Activated CD8-positive, alpha-beta memory T cell treated with anti-CD3 and anti-CD28 coated beads, Interleukin-2, amount 10 ng/mL, durations not matched to agents 7 days and 5 days (primary cell): ENCODE measurements at places on chromosomes 7 and 10. TPM values are rescaled to one million over a fixed set of nuclear protein-coding genes. Genes with fewer than 3 reads are reported as not detected.
A peak's percentile ranks its signal among the peaks of the same experiment; 100 is the strongest.

The RBM17 gene
- total RNA-seq: 267 TPM

- DNase-seq: no peak
- no peaks in the 10 kb centered on the region for H3K36me3 ChIP-seq
- H3K27me3 ChIP-seq: no peaks in the 10 kb centered on the region
- H3K4me1 ChIP-seq: no peaks in the 10 kb centered on the region
- H3K4me3 ChIP-seq: no peak overlapping the region
Observed at GRCh38 chr10:1573334-1573969, 163.9 kb downstream of the ADARB2 start.

DNA sequence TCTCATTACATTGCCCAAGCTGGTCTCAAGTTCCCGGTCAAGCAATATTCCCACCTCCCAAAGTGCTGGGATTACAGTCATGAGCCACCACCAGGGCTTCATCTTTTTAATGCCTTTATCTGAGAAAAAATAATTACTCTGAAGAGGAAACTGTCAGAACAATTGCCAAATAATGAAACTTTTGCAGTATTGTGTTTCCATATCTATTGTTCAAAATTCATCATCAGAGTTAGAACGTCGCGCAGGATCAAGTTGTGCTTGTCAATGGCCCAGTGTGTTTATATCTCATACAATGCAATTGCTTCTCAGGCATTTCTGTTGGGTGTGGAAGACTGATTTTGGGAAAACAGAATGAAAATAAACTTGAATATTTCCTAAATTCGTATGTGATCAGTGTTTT, 143.1 kb downstream of the ARID5B start:
- no peak for DNase-seq
- no peaks in the 10 kb centered on the region for H3K27me3 ChIP-seq
- H3K4me3 ChIP-seq: no peak overlapping the region
- peaks cover 34% of the 10 kb centered on the region for H3K36me3 ChIP-seq
- H3K4me1 ChIP-seq: peaks cover 88% of the 10 kb centered on the region

GRCh38 chr10:73408978-73409521, 4.8 kb downstream of the ANXA7 start:
- H3K27ac ChIP-seq: no peak overlapping the region
- H3K36me3 ChIP-seq: peaks cover 27% of the 10 kb centered on the region
- H3K4me3 ChIP-seq: no peak overlapping the region
- peaks cover 43% of the 10 kb centered on the region for H3K4me1 ChIP-seq
- H3K27me3 ChIP-seq: no peaks in the 10 kb centered on the region

DNA sequence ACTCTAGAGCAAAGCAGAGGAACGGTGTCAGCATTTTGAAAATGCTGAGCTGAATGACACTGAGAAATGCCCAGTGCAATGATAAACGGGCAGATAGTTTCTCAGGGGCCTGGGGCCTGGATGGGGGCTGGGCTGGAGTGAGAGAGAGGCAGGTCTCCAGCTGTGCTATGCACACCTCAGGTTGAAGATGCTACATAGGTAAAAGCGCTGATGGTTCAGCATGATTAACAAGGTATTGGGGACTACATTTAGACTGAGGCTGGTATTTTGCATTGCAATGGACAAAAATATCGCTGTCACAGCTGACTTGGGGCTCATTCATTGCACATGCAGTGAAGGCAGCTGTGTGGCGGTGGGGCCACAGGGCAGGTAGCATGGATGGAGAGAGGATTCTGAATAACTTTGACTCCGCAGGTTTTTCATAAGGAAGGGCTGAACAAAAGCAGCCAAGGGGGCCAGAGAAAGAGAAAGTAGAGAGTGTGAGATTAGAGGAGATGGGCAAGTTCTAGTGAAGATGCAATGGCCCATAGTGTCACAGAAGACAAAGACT, 290.8 kb upstream of the ZNF32 start:
- DNase-seq: peak; percentile 8
- H3K27ac ChIP-seq: no peak overlapping the region
- no peaks in the 10 kb centered on the region for H3K36me3 ChIP-seq

The NCF1 gene
- 0.30 TPM for total RNA-seq

The GALNT11 gene
- total RNA-seq: 22.5 TPM

DNA sequence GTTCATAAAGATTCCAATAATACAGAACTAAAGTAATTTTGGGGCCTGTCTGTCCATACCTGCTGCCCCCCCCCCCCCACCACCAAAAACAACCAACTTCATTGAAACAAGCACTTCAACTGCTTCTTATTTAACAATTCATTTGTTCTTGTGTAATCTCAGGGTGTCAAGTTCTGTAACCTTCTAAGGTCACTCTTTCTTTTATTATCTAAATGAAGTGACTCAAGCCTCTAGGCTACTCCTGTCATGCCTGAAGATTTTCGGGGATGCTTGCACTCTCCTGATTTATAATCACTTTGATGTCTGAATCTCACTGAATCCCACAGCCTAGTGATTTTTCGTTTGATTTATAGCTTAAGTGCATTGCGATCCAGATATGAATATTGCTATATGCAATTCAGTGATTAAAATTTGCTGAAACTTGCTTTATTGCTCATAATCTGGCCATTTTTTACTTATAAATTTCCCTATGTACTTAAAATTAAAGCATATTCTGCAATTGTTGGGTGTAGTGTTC, 27.2 kb downstream of the GARIN1A start:
- H3K27me3 ChIP-seq: peaks cover 65% of the 10 kb centered on the region
- no peak overlapping the region for H3K4me3 ChIP-seq
- DNase-seq: no peak
- H3K36me3 ChIP-seq: no peaks in the 10 kb centered on the region
- no peak overlapping the region for H3K27ac ChIP-seq

The ZNF680 gene
- total RNA-seq: 11.9 TPM

The TAS2R3 gene
- 0.75 TPM for total RNA-seq

The CPED1 gene
- not detected for total RNA-seq

GRCh38 chr7:132819648-132820047, 243.4 kb upstream of the PLXNA4 start:
- peaks cover 1% of the 10 kb centered on the region for H3K4me1 ChIP-seq
- no peak for DNase-seq
- no peak overlapping the region for H3K27ac ChIP-seq
- H3K4me3 ChIP-seq: no peak overlapping the region
- H3K27me3 ChIP-seq: no peaks in the 10 kb centered on the region

The SSC4D gene
- total RNA-seq: 0.23 TPM

- H3K27ac ChIP-seq: peak overlapping the region; percentile 91
- peaks cover 20% of the 10 kb centered on the region for H3K36me3 ChIP-seq
- peak overlapping the region; percentile 2 for H3K4me3 ChIP-seq
Observed at GRCh38 chr7:24923172-24923865, 56.7 kb downstream of the OSBPL3 start.

DNA sequence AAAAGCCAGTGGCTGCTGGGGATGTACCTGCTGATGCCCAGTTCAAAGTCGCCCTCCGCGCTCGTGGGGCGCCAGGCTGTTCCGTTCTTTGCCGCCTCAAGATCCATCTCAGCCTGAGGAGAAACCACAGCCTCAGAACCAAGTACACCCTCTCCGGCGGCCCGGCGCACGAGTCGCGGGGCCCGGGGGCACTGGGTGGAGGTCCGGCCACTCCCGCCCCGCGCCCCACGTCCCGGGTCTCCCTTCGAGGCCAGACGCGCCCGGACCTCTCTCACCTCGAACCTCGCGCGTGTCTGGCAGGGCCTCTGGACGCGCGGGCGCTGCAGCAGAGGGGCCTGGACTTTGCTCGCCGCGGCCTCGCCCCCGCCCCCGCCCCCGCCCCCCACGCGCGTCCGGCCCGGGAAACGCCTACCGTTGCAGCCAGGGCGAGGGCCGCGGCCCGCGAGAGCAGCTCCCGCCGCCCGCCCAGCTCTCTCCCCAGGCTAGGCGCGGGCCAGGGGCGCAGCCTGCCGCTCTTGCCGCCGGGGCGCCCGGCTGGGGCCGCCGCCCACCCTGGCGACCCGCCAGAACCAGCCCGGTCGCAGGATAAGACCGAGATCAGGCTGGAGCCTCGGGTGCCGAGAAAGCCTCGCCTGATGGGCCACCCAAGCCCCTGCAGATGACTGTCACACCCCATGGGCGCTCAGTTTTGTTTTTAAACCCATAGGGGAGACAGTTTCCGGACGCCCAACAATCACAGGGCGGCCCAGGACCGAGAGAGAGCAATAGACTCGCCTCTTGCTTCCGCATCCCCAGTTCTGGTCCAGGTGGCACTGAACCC, at the start of gene ABCB4:
ABCB4 (minus strand) TSS at position 322 of the 820 bp plus-strand sequence; CDS start at position 107, 215 bp downstream.
- no peak within 1 kb of the TSS for H3K4me3 ChIP-seq
- H3K27ac ChIP-seq: no peak within 1 kb of the TSS
- H3K27me3 ChIP-seq: peaks cover 44% of the 10 kb centered on the region
- DNase-seq: no peak
- H3K36me3 ChIP-seq: no peaks in the 10 kb centered on the region

DNA sequence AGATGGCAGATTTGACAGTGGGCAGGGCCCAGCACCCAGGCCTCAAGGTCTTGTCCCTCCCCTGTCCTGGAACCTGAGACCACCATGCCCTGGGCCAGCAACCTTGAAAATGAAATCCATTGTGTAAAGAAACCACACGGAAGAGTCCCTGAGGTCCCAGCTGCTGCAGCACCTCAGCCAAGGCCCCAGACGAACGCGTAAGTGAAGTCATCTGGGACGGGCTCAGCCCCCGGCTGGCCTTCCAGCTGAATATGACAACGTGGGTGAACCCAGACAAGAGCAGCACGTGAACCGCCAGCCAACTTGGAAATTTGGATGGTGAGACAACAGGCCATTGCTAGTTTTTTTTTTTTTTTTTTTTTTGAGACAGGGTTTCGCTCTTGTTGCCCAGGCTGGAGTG, 70.3 kb downstream of the CYTH3 start:
- no peak overlapping the region for H3K27ac ChIP-seq
- H3K4me1 ChIP-seq: no peaks in the 10 kb centered on the region

DNA sequence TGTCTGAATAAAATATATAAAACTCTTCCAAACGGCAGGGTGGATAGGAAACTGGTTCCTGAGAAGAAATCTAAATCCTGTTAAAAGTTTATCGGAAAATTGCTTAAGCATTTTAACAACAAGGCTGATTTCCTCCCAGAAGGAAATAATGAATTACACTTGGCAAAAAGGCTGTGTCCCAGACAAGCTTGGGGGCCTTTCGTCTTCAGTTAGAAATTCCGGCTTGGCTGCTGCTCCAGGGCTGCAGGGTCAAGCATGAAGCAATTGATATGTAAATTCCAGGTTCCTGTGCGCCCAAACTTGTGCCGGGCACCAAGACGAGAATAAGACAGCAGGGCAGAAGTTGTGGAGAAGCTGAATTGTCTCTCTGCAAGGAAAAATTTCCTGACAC, 38.0 kb upstream of the LBX1 start:
- no peaks in the 10 kb centered on the region for H3K36me3 ChIP-seq
- no peak overlapping the region for H3K27ac ChIP-seq
- no peak overlapping the region for H3K4me3 ChIP-seq

The METTL27 gene
- not detected for total RNA-seq

- H3K4me1 ChIP-seq: no peaks in the 10 kb centered on the region
- no peaks in the 10 kb centered on the region for H3K36me3 ChIP-seq
- no peaks in the 10 kb centered on the region for H3K27me3 ChIP-seq
- H3K27ac ChIP-seq: no peak overlapping the region
- no peak for DNase-seq
- H3K4me3 ChIP-seq: no peak overlapping the region
Observed at GRCh38 chr7:68725843-68726785, 872.2 kb upstream of the AUTS2 start.

The PVRIG gene
- 45.2 TPM for total RNA-seq

DNA sequence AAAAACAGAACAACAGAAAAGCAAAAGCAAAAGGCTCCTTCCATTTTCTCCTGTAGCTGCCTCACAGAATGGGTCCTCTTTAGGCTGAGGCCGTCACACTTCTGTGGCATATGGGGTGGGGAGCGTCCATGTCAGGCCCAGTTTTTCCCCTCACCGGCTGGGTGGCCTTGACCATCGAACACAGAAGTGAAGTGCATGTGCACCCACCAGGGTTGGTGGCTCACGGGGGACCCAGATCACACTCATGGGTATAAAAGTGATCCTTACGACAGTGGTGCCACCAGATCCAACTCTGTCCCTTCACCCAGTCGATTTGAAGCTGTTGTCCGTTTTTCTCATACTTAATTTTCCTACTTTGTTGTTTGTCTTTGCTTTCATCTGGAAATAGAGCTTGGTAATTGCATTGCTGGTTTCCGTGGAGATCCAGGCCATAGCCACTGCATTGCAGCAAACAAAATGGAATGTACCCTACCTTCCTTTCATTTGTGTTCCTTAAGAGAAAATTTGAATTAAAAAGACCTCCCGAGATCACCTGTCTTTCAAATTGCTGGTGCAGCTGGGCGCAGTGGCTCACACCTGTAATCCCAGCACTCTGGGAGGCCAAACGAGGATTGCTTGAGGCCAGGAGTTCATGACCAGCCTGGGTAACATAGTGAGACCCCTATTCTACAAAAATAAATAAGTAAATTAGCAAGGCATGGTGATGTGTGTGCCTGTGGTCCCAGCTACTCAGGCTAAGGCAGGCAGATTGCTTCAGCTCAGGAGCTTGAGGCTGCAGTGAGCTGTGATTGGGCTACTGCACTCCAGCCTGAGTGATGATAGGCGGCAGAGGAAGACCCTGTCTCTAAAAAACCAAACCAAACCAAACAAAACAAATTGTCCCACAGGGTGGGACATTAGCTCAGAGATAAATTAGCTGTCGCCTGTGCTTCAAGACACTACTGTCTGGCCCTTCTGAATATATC, 10.7 kb upstream of the GJD4 start:
- peaks cover 3% of the 10 kb centered on the region for H3K27me3 ChIP-seq
- H3K36me3 ChIP-seq: no peaks in the 10 kb centered on the region
- no peak overlapping the region for H3K4me3 ChIP-seq
- H3K4me1 ChIP-seq: no peaks in the 10 kb centered on the region
- DNase-seq: no peak

DNA sequence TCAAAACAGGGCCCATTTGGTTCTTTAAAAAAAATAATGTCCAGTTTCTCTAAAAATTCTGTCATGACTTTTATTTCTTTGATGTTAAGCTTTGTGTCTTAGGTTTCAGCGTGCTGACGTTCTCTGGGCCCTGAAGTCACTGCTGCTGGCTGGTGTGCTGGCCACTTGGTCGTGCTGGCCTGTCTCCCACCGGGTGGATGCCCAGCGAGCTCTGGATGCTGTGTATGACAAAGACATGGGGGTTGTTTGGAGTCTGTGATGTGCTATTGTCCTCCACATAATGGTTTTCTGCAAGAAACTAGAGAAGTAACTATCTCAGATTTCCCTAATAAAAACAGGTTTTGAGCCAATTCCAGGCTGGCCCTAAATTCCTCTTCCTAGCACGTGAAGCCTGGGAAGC, 9.5 kb upstream of the IDI2 start:
- no peak overlapping the region for H3K27ac ChIP-seq
- no peaks in the 10 kb centered on the region for H3K27me3 ChIP-seq
- H3K4me1 ChIP-seq: peaks cover 9% of the 10 kb centered on the region
- H3K4me3 ChIP-seq: no peak overlapping the region
- peaks cover 13% of the 10 kb centered on the region for H3K36me3 ChIP-seq
- DNase-seq: no peak

The MPP7 gene
- 3.7 TPM for total RNA-seq
